ENCODE measurements at places on chromosomes 4 and X. TPM values are rescaled to one million over a fixed set of nuclear protein-coding genes. Genes with fewer than 3 reads are reported as not detected.

The RAB41 gene
- total RNA-seq, result not detected

The ZNF185 gene
- total RNA-seq, result 35.2 TPM

The EIF4E gene
- total RNA-seq, result 91.9 TPM

The PFKFB1 gene
- total RNA-seq, result 0.67 TPM

The HTRA3 gene
- 0.17 TPM for total RNA-seq

The CXCL6 gene
- total RNA-seq, result not detected

The GABRE gene
- 31.9 TPM for total RNA-seq

The CT83 gene
- not detected for total RNA-seq

The CDKL2 gene
- total RNA-seq, result 1.8 TPM

The PRR32 gene
- total RNA-seq, result not detected

The MPC1L gene
- not detected for total RNA-seq

All from mammary epithelial cell (primary cell).